ENCODE measurements at places on chromosomes 4 and X.

- peak; percentile 37 for DNase-seq
These were observed 21.8 kb upstream of the BBS12 start for GRCh38 chr4:122710434-122711308.

GRCh38 chr4:70288651-70289050, 46.1 kb upstream of the CABS1 start:
- DNase-seq: no peak

- no peak for DNase-seq
These were observed 30.9 kb downstream of the FAM9B start for GRCh38 chrX:9003041-9003440.

DNA sequence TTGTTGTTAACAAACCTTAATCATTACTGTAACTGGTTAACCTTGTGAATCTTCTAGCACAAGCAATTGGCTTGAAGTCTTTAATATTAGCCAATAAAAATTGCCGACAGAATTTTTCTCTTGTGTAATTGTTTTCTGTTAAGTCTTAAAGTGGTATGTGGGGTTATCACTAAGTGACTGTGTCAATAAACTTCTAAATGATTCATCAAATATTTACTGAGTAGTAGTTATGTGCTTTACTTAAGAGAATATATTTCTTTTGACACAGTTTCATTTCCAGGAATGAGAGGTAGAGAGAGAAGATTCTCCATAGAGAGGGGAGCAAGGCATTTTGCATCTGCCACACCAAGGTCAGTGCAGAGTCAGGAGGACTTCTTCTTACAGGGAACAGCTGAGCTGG, 2361.6 kb upstream of the AGA start:
- no peak for DNase-seq

GRCh38 chr4:3708103-3708510, 58.1 kb upstream of the ADRA2C start:
- DNase-seq: peak; percentile 89

DNA sequence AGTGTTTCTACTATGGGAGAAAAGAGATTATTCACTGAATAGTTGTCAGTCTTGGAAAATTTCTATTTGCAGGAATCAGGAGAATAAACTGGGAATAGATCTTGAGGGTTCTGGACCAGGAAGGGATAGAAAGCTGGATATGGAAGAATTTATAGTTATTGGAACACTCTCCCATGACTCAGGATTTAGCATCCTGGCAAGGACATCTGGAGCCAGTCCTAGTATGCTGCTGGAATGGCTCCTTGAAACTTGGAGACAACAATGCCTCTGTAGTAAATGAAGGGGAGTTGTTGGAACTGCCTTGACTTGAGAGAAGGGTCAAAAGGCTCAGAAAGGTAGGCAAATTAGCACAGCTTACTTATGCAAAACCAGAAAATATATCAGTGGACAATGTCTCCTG, 23.5 kb upstream of the THOC2 start:
- DNase-seq: no peak

DNA sequence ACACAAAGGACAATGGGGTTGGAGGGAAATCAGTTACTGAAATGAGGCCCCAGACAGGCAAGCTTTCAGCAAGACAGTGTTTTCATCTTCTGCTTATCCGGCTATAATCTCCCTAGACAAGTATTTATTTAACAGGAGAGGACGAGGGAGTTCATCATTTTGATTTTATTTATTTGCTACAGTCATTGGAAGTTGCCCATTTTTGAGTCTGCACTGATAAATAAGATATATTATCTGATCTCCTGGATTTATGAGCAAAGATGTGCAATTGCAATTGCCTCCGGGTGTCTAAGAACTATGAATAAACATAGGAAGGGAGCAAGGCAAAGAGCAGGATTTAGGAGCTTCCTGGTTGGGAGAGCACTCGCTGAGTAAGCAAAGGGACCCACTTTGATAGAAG, 263.2 kb upstream of the EDA2R start:
- no peak for DNase-seq

GRCh38 chr4:77036206-77036605, 39.6 kb downstream of the CCNI start:
- DNase-seq: peak; percentile 93

DNA sequence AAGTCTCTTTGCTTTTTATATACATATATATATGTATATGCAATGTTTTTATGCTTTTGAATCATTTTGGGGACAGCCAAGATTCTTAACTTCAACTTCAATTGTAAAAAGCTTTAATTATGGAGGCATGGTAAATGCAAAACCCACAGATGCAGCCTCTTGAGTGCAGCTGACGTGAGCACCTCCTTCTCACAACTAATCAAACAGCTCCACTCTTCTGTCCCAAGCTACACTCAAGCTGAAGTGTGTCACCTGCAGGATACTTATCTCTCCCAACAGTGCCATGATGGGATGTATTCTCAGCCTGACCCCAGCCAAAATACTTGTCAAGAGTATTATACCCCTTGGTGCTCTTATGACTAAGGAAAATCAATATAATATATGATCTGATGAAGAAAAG, 60.7 kb upstream of the BLTP1 start:
- DNase-seq: no peak

DNA sequence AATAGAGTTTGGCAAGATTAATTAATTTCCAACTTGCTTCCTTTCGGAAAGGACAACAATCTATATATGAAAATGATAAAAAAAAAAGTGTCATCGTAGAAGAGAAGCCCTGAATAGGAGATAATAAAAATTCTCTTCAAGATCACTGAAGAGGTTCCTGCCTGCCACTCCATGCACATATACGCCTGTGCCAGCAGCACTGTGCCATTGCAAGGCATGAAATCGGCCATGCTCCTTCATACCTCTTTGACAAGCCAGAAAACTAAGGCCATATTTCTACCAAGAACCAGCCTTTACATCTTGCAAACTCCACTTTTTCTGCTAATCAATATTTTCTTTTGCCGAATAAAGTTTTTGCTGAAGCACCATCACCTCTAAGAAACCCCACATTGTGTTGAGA, 365.5 kb downstream of the CXXC4 start:
- DNase-seq: no peak

- DNase-seq: peak; percentile 98
These were observed 39.5 kb downstream of the HOPX start for GRCh38 chr4:56641494-56642051.

- no peak for DNase-seq
These were observed 133.5 kb downstream of the REELD1 start for GRCh38 chr4:146347822-146348221.

DNA sequence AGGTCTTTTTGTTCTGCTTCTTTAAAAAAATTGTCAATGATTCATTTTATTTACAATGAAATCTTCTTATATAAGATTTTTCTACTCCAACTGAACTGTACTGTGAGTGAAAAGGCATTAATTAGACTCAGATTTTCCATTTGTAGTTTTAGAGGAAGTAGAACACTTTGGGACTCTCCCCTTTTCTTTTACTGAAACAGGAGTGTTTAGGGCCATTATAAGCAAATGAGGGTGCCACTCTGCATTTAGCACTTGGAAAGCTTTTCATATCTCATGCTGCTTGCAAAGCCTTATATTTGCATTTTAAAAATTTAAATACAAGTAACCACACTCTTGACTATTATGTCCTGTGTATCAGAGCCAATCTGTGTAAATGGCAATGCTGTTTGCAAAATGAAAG, 584.3 kb downstream of the KLHL13 start:
- no peak for DNase-seq

- DNase-seq: no peak
These were observed 597.1 kb downstream of the MID1IP1 start for GRCh38 chrX:39398215-39398962.

GRCh38 chrX:17768997-17769396, 31.7 kb downstream of the SCML1 start:
- DNase-seq: no peak

GRCh38 chr4:15652191-15652590, 3.0 kb downstream of the FBXL5 start:
- no peak for DNase-seq

GRCh38 chr4:78640714-78641113, 89.1 kb downstream of the ANXA3 start:
- DNase-seq: no peak

DNA sequence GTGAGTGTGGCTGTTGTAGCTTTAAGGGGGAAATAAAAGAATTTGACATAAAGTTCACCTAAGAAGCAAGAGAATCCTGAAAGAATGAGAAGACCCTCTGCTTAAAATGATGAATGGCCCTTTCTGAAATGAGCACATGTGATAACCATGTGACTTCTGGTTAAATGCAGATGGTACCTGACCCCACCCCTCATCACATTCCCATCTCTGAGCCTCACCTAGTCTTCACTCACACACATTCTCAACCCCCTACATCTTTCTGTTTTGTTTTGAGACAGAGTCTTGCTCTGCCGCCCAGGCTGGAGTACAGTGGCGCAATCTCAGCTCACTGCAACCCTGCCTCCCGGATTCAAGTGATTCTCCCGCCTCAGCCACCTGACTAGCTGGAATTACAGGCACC, 31.5 kb downstream of the SEPTIN6 start:
- DNase-seq: no peak

GRCh38 chrX:133792198-133792953, 193.0 kb downstream of the GPC3 start:
- DNase-seq: peak; percentile 63

GRCh38 chr4:54165011-54165410, 64.1 kb upstream of the PDGFRA start:
- DNase-seq: no peak

DNA sequence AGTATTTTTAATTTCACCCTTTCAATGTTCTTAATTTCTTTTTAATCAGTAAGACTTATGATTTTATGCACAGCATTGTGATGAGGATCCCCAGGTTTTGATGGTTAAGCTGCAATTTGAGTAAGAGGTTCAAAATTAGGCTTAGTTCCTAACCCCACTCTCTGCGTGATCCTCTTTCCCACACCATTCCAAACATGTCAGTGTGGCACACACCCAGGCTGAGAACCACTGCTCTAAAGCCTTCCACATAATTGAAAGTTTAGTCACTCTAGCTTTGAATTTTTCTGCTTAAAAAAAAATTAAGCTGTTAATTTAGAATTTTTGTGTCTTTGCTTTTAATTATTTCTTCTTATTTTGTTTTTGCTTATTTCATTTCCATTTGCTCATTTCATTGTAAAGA, 68.8 kb upstream of the SLC7A11 start:
- peak; percentile 90 for DNase-seq

- DNase-seq: peak; percentile 17
These were observed 1090.7 kb downstream of the FAT4 start for GRCh38 chr4:126405369-126405982.

- DNase-seq: no peak
These were observed 26.5 kb upstream of the RBMX start for GRCh38 chrX:136906921-136907510.

DNA sequence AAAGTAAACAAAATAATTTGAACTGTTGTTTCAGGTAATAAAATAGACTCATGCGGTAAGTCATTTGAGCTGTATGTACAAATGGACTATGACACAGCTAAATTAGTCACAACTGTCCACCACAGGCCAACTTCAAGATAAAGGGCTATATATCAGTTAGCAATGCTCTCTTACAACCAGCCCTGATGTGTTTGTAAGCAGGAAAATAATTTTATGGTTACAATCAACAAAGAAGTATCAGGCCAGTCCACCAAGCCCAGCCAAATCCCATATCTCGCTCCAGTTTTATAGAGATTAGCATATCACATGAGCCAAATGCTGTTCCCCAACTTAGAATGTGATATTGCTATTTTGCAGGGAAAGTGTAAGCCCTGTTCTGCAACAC, 511 bp upstream of the DUSP21 start:
- DNase-seq: no peak

DNA sequence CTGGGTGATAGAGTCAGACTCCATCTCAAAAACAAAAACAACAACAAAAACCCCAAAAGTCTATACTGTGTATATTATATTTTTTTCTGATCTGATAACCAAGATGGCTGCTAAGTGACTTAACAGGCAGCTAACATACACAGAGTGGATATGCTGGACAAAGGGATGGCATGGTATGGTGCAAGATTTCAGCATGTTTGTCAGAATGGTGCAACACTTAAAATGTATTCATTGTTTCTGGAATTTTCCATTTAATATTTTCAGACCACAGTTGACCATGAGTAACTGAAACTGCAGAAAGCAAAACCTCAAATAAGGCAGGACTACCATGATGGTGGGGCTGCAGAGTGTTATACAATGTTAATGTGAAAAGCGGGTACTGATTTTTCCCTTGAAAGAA, 6.1 kb upstream of the BOD1L1 start:
- no peak for DNase-seq

GRCh38 chrX:46569621-46570020, 3.9 kb upstream of the CHST7 start:
- no peak for DNase-seq

GRCh38 chr4:7310451-7310850, 118.1 kb downstream of the SORCS2 start:
- DNase-seq: no peak

GRCh38 chrX:43964936-43965335, 8.3 kb downstream of the NDP start:
- peak; percentile 20 for DNase-seq

DNA sequence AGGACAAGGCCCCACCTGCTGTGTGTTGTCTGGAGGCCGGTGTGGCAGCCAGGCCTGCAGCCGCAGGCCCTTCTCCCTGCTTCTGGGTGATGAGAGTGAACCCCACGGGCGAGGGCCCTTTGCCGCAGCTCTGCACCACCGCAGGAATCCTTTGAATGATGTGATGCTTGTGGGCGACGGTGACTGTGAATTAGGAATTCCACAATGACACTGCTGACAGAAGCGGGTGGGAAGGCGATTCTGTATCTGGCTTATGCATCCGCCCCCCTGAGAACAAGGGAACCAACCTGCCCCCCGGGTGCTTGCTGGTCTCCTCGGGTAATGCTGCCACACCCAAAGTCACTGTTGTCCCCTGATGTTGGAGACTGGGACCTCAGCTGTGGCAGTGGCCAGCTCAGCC, 19.5 kb upstream of the MAN2B2 start:
- no peak for DNase-seq

DNA sequence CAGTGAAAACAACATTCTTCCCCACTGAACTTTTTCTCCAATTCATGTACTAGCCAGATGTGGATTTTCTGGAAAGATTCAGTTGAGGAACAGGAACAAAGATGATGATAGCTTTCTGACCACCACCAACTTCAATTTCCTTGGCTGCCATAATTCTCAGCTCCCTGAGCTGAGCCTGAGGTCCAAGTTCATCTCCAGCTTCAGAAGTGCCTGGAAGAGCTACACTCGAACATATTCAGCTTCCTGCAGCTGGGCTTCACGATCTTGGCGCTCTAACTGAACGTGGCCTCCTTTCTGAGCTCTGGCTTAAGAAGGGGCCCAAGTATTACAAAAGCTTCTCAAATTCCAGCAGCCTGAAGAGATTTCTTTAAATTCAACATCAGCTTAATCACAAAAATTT, 83.9 kb downstream of the QDPR start:
- no peak for DNase-seq

DNA sequence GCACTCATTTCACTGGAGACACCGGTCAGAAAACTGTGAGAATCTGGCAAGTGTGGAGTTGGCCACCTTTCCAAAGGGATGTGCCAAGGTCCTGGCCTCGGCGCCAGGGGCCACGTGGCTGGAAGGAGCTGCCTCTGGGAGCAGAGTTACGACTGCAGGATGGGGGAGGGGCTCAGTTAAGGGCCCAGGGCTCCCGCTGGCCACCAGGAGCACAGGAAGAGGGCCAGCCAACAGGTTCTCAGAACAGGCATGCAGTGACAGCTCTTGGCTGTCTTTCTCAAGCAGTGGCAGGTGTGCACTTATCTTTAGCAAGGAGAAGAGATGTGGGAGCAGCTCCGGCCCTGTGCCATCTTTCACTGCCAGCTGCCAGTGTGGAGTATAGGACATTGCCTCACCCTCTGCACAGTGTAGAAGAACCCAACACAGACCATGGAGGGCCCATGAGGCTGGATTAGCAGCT, 115.9 kb upstream of the RBPJ start:
- DNase-seq: no peak
